Aorta (tissue), 5 donors: ENCODE measurements at places on chromosomes 12 and 14. TPM values are rescaled to one million over a fixed set of nuclear protein-coding genes. Genes with fewer than 3 reads are reported as not detected.

The FAIM2 gene
- polyA plus RNA-seq = not detected

DNA sequence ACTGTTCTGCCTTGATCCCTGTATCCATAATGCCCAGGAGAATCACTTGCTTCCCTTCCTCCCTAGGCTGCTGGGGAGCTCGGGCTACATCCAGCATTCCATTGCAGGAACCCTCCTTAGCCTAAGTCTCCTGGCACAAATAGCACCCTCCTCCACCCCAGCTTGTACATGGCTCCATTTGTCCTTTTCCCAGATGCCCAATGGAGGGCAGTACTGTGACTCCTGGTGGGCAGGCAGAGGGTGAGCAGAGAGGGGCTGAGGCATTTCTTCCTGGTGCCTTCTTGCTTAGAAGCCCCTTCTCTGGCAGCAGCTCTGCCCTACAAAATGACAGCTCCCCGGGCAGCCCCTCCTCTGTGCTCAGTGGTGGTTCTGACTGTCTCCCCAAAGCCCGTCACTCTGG lies 86.5 kb downstream of the RBM19 start:
- no peak overlapping the region for H3K4me3 ChIP-seq
- H3K27ac ChIP-seq = no peak overlapping the region

DNA sequence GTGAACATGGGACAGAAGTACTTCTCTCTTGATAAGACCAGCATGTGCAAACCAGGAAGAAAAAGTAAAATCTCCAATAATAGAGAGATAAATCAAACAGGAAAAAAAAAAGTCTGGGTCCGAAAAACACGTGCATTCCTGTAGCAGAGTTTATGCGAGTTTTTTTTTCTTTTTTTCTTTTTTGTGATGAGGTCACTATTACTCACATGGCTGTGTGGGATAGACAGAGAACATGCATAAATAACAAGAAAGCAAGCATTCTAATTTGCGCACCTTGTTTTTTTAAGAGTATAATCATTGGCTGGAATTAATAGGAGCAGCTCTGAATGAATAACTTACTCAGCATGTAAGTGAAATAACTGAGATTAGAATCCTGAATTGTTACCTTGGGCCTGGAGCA lies 91.9 kb upstream of the CPM start:
- no peaks in the 10 kb centered on the region for H3K36me3 ChIP-seq
- H3K27me3 ChIP-seq = peaks cover 3% of the 10 kb centered on the region
- H3K4me1 ChIP-seq = no peaks in the 10 kb centered on the region
- no peak overlapping the region for H3K27ac ChIP-seq

DNA sequence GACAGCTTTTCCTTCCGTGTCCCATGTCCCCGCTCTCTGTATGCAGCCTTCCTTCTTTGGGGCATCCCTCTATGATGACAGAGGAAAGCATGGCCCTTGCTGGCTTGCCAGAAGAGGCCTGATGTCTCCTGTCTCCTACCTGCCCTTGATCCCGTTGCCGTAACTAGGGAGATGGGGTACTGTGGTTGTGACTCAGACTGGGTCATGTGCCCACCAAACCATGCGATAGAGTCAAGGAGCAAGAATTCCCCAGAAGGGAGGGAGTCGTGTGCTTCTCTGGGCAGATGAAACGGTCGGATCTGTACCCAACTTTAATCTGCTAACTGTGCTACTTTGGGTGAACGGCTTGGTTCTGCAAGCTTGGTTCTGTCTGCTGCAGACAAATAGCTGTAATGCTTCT lies 99.1 kb upstream of the DYNC1H1 start:
- H3K4me1 ChIP-seq = no peaks in the 10 kb centered on the region
- no peaks in the 10 kb centered on the region for H3K27me3 ChIP-seq

GRCh38 chr14:45587142-45587541 lies 334.1 kb upstream of the MIS18BP1 start:
- no peaks in the 10 kb centered on the region for H3K36me3 ChIP-seq
- no peaks in the 10 kb centered on the region for H3K27me3 ChIP-seq
- no peak overlapping the region for H3K27ac ChIP-seq
- H3K4me3 ChIP-seq = no peak overlapping the region
- no peak for DNase-seq
- no peaks in the 10 kb centered on the region for H3K4me1 ChIP-seq

DNA sequence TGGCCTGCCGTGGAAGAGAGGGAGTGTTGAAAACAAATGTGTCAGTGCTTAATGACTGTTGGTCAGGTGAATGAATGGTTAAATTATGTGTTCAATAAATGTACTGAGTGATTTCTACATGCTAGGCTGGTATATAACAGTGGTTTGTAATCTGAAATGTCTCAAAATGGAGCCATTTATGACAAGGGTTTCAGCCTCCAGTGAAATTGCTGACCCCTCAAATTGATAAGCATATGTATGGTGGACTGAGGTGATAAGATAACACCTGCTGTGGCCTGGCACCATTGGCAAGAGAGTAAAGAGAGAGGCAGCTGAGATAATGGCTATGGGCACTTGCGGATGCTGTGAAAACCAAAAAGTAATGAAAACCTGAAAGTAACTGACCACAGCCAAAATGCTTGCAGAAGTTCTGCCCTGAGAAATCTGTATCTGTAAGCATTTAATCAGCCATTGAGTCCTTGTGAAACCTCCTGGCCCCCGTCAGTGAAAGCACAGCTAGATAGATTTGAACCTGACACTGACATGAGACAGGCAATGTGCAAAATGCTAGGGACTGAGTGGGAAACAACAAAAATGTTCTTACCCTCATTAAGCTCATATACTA lies 1.4 kb upstream of the BCAT1 start:
- no peaks in the 10 kb centered on the region for H3K36me3 ChIP-seq
- peaks cover 2% of the 10 kb centered on the region for H3K4me1 ChIP-seq
- no peaks in the 10 kb centered on the region for H3K27me3 ChIP-seq

The PRKAG1 gene
- 48.0 TPM for polyA plus RNA-seq

DNA sequence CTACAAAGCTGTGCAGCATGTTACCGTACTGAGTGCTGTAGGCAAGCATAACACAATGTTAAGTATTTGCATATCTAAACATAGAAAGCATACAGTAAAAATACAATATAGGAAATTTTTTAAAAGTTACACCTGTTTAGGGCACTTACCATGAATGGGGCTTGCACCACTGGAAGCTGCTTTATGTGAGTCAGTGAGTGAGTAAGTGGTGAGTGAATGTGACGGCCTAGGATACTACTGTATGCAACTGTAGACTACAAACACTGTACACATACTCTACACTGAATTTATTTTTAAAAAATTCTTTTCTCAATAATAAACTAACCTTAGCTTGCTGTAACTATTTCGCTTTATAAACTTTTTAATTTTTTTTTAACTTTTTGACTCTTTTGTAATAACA lies 82.1 kb upstream of the FSCB start:
- no peak for DNase-seq
- no peaks in the 10 kb centered on the region for H3K4me1 ChIP-seq
- H3K27ac ChIP-seq = no peak overlapping the region
- H3K36me3 ChIP-seq = no peaks in the 10 kb centered on the region
- H3K4me3 ChIP-seq = no peak overlapping the region

The PELI2 gene
- polyA plus RNA-seq = 3.6 TPM
